ENCODE measurements at places on chromosomes 12 and 14. TPM values are rescaled to one million over a fixed set of nuclear protein-coding genes. Genes with fewer than 3 reads are reported as not detected.

Gene TTC9
- total RNA-seq: 8.9 TPM

Gene AREL1
- total RNA-seq: 30.2 TPM

Gene MGAT4C
- total RNA-seq: 3.2 TPM

Gene KRT79
- total RNA-seq: 0.66 TPM

Gene ABCC9
- 44.8 TPM for total RNA-seq
